Kidney epithelial cell (primary cell): ENCODE measurements at places on chromosomes 13 and 19. TPM values are rescaled to one million over a fixed set of nuclear protein-coding genes. Genes with fewer than 3 reads are reported as not detected.

CLDN10 gene
- total RNA-seq: 4.0 and 6.6 TPM in 2 replicates

GRCh38 chr19:29569038-29569911, 36.8 kb upstream of the POP4 start:
- no peak for DNase-seq

GRCh38 chr13:98083507-98083906, 59.4 kb upstream of the FARP1 start:
- peak; percentile 75 for DNase-seq

GRCh38 chr19:37950471-37951175, 43.6 kb downstream of the SIPA1L3 start:
- DNase-seq: no peak

- DNase-seq: no peak
Measured at GRCh38 chr13:29749401-29750182, 100.8 kb downstream of the UBL3 start.

- no peak for DNase-seq
Measured at GRCh38 chr19:1524972-1525325, 1.1 kb downstream of the PLK5 start.

MBD3L2 gene
- not detected in 2 replicates for total RNA-seq

DNA sequence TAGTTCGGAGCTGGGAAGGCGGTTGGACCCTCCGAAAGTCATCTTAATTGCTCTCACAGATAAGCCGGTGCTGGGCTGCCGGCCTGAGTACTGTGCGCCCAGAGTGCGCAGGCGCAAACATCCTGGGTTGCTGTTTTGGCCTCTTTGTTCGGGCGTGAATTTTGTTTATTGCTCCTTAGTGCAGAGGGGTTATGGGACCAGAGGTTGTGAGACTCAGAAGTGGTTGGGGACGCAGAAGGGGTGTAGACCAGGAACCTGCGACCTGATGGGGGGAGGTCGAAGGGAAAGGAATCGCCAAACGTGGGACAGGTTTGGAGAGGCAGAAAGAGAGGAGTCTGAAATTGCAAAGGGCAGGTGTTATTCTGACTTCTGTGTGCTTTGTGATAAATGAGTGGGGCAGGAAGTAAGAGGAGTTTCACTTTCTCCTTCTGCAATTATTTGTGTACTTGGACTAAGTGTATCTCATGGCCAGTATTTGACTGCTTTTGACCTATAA, 607 bp upstream of the ZNF566 start:
- peak; percentile 64 for DNase-seq

- DNase-seq: no peak
Measured at GRCh38 chr19:47296036-47296435, 13.6 kb upstream of the C5AR1 start.

- no peak for DNase-seq
Measured at GRCh38 chr19:51712461-51713081, 11.2 kb downstream of the HAS1 start.

- DNase-seq: no peak
Measured at GRCh38 chr19:13765395-13766094, 1.2 kb downstream of the MRI1 start.

APC2 gene
- total RNA-seq: not detected in 2 replicates

DNA sequence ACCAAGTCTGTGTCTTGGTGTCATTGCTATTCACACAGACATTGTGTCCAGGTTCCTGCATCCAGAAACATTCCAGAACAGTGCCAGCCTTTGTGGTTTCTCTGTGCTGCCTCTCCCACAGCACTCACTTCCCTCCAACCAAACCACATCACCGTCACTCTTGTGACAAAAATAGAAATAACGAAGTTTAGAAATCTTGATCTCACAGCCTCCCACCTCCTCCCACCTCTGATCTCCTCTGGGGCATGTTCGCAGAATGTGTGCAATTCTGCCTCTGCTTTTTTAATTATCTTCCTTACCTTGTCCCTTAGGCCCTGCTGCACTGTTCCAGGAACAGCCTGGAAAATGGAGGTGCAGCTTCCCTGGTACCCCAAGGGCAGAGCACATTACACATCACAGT, 8.7 kb upstream of the SERPINE3 start:
- no peak for DNase-seq

DNA sequence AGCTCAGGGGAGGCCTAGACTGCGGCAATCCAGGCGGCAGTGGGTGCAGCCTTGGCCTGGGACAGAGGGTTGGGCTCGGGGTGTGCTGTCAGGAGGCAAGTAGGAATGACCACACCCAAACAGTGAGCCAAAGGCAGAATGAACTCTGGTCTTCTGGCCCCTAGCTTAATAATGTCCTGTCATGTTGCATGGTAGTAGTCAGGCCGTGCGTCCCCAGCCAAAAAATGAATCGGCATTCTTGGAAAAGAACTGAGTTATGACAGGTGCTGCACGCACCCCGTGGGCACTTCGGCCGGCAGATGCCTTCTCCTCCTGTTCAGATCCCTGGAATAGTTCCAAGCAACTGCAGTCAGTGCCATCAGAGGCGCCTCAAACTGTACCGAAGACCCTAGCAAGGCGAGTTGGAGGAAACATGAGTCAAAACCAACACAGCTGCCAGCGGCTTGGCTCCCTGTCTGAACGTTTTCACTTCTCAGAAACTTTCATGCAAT, 55.9 kb downstream of the ATP7B start:
- DNase-seq: no peak

DNA sequence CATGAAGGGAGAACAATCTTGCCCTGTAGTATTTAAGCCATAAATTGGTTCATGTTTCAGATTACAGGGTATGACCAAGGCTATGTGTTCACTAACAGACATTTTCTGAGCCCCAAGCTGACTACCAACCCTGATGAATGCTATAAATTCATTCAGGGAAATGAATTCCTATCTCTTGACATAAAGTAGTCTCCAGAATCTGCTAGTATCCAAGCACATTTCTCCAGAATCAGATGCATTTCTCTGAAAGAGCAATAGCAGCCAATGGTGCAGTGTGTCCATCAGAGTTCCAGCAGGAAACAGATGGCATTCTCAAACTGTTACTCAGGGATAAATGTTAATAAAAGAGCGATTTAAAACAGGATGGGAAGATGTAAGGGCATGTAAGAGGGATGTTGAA, 226.4 kb downstream of the COG6 start:
- DNase-seq: no peak

GRCh38 chr19:33266974-33267484, 35.3 kb downstream of the CEBPA start:
- DNase-seq: no peak

DNA sequence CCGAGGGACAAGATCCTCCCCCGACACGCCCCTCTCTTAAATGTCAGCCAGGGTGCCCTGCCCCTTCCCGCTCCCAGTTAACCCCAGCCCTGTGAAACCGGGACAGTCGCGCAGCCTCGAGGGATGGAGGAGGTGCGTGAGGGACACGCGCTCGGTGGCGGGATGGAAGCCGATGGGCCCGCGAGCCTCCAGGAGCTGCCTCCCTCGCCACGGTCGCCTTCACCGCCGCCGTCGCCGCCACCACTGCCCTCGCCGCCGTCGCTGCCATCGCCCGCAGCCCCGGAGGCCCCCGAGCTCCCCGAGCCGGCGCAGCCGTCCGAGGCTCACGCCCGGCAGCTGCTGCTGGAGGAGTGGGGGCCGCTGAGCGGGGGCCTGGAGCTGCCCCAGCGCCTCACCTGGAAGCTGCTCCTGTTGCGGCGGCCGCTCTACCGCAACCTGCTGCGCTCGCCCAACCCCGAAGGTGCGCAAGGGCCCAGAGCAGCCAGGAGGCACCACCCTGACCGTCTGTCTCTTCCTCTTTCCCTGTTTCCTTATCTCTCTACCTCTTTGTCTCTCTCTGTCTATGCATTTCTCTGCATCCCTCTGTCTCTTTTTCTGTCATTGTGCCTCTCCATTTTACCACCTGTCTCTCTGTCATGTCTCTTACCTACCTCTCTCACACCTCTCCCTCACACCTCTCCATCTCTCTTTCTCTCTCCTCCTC, at the start of gene NCCRP1:
NCCRP1 (plus strand) TSS at position 105 of the 703 bp plus-strand sequence; CDS start at position 124, 19 bp downstream.
- DNase-seq: no peak

DNA sequence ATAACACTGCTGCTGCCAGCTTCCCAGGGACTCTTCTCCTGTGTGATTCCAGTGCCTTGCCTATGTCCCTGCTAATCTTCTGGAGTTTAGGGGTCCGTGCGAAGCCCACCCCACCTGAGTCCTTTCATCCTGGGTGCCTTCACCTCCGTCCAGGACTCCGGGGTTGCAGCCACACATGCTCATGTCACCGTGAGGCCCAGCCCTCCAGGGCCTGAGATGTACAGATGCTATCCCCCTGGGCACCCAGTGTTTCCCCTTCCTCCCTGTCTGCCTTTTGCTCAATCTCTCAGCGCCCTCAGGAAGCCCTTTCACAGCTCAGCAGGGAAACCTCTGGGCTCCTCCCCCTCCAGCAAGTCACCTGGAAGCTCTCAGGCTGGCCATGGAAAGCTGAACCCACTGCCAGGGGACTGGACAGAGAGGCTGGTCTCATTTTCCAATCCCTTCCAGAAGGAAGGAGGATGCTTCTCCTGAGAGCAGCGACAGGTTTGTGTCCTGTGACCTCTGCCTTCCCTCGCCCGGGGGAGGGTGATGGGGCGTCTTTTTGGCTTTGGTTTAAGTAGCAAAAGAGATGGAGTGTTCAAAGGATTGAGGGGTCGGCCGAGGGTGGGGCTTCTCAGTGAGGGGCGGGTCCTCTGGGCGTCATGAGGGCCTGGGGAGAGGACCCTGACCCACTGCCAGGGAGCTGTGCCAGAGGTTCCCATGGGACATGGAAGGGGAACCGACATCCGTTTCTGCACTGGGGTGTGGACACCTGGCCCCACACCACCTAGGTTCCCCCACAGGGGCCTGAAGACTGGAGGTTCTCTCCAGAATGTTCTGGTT, 30.8 kb upstream of the TFDP1 start:
- no peak for DNase-seq

- DNase-seq: no peak
Measured at GRCh38 chr19:11814700-11815035, 595 bp downstream of the ZNF440 start.

NLRP9 gene
- not detected in 2 replicates for total RNA-seq

GRCh38 chr13:37914781-37915391, 45.3 kb upstream of the TRPC4 start:
- no peak for DNase-seq

ZIM2 gene
- total RNA-seq: 0.07 TPM in 1 of 2 replicates, not detected in the other

- DNase-seq: no peak
Measured at GRCh38 chr19:39174558-39175544, 21.9 kb upstream of the NCCRP1 start.

KIR2DL4 gene
- not detected in 2 replicates for total RNA-seq
